ENCODE measurements at places on chromosomes 2 and 18. TPM values are rescaled to one million over a fixed set of nuclear protein-coding genes. Genes with fewer than 3 reads are reported as not detected.

MALL gene
- 46.4 TPM for total RNA-seq

- H3K4me3 ChIP-seq = no peak overlapping the region
- no peaks in the 10 kb centered on the region for H3K27me3 ChIP-seq
- H3K36me3 ChIP-seq = no peaks in the 10 kb centered on the region
- H3K4me1 ChIP-seq = no peaks in the 10 kb centered on the region
- DNase-seq = no peak
Observed at GRCh38 chr2:126699018-126699417, 43.1 kb downstream of the GYPC start.

GRCh38 chr18:36708366-36708765 is 120.4 kb downstream of the TPGS2 start:
- no peaks in the 10 kb centered on the region for H3K36me3 ChIP-seq
- no peak overlapping the region for H3K27ac ChIP-seq

PRSS56 gene
- not detected for total RNA-seq

GRCh38 chr2:162538967-162539366 is 195.0 kb downstream of the GCA start:
- H3K36me3 ChIP-seq = no peaks in the 10 kb centered on the region
- H3K27ac ChIP-seq = no peak overlapping the region
- no peak overlapping the region for H3K4me3 ChIP-seq
- DNase-seq = no peak
- no peaks in the 10 kb centered on the region for H3K4me1 ChIP-seq

GRCh38 chr18:9743200-9744016 is 35.3 kb downstream of the RAB31 start:
- H3K27ac ChIP-seq = peak overlapping the region; percentile 58
- H3K36me3 ChIP-seq = no peaks in the 10 kb centered on the region
- no peaks in the 10 kb centered on the region for H3K27me3 ChIP-seq
- peak; percentile 47 for DNase-seq
- peaks cover 4% of the 10 kb centered on the region for H3K4me1 ChIP-seq
- H3K4me3 ChIP-seq = no peak overlapping the region

IL1R2 gene
- total RNA-seq = 4.5 TPM

GRCh38 chr2:202096736-202097135 is 23.7 kb downstream of the KIAA2012 start:
- H3K27me3 ChIP-seq = no peaks in the 10 kb centered on the region
- H3K27ac ChIP-seq = no peak overlapping the region
- no peak for DNase-seq
- H3K36me3 ChIP-seq = no peaks in the 10 kb centered on the region

GPR35 gene
- 7.9 TPM for total RNA-seq

DNA sequence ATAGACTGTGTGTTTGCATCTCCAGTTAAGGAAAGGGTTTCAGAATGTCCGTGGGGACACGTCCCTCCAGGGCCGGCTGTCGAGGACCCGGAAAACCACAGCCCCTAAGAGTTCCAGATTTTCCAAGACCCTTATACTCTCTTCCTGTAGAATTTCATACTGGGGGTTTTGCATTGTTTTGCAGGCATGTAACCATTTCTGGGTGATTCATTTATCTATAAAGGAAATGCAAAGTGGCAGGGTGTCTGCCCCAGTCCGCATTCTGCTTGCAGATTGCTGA is 8.5 kb downstream of the SP9 start:
- H3K4me1 ChIP-seq = no peaks in the 10 kb centered on the region
- peaks cover 65% of the 10 kb centered on the region for H3K27me3 ChIP-seq
- H3K36me3 ChIP-seq = no peaks in the 10 kb centered on the region
- H3K27ac ChIP-seq = no peak overlapping the region
- H3K4me3 ChIP-seq = no peak overlapping the region

GRHL1 gene
- total RNA-seq = 2.2 TPM

GRCh38 chr2:136920652-136921333 is 155.4 kb downstream of the THSD7B start:
- DNase-seq = no peak
- H3K4me3 ChIP-seq = no peak overlapping the region
- no peaks in the 10 kb centered on the region for H3K36me3 ChIP-seq
- H3K27me3 ChIP-seq = no peaks in the 10 kb centered on the region
- H3K4me1 ChIP-seq = no peaks in the 10 kb centered on the region
- H3K27ac ChIP-seq = no peak overlapping the region

DNA sequence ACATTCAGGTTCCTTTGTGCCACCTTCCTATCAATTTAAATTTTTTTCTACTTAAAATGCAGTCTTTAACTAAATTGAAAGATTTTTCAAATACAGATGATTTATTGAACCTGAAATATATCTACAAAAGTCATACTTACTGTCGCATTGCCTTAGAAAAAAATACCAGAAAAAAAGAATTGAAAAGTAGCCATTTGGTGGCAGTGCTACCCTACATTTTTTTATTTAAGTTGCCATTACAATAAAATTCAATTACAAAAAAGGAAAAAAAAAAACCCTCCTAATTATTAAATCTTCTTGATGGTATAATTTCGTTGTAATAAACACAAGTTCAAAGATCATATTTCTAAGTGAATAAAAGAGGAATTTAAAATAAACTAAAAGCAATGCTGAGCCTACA is 43.4 kb downstream of the DSC3 start:
- no peak overlapping the region for H3K27ac ChIP-seq
- H3K27me3 ChIP-seq = no peaks in the 10 kb centered on the region
- H3K4me3 ChIP-seq = no peak overlapping the region
- H3K4me1 ChIP-seq = no peaks in the 10 kb centered on the region
- no peak for DNase-seq
- no peaks in the 10 kb centered on the region for H3K36me3 ChIP-seq

DNA sequence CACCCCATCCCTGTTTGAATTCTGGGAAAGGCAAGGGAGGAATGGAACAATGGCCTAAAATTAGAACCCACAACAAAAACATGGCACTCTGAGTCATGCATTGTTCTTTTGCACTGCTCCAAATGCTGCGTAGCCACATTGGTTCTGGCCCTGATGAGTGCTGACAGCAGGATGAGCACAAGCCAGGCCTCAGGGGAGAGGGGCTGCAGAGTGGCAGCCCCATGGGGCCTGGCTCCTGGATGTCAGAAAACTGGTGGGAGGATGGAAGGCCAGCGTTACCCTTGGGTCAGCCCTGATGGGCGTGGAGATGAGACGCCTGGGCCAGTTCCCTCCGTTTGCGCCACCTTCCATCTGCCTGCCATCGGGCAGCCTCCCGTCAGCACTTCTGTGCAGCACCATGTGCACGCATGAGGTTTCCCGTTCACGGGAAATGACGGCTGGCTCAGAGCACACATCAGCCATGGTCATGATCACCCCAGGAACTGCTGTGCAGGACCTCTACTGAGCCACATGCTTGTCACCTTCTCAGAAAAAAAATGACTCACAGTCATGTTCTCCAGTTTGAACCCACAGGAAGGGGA is 65.6 kb downstream of the CYP26B1 start:
- H3K27me3 ChIP-seq = no peaks in the 10 kb centered on the region
- no peak for DNase-seq
- H3K36me3 ChIP-seq = no peaks in the 10 kb centered on the region
- H3K4me3 ChIP-seq = no peak overlapping the region

DNA sequence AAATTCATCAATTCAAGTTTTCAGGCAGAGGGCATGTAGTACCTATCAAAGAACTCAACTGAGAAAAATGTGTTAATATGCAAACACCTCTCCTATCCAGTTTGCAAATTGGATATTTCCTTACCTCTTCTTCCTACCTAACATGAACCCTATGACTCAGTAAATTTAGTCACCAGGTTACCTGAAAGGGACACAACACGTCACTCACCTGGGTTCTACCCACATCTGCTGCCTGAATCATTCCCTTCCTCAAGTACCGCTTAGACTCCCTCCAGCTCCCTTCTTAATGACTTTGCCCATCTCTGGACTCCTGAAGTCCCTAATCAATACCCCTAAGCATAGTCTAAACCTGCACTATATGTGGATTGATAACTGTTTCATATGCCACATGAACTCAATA is 10.4 kb downstream of the ANKRD44 start:
- H3K4me1 ChIP-seq = no peaks in the 10 kb centered on the region
- H3K27ac ChIP-seq = no peak overlapping the region
- no peak overlapping the region for H3K4me3 ChIP-seq
- no peaks in the 10 kb centered on the region for H3K27me3 ChIP-seq
- H3K36me3 ChIP-seq = no peaks in the 10 kb centered on the region

GRCh38 chr2:75557474-75558133 is 3.1 kb downstream of the EVA1A start:
- H3K4me1 ChIP-seq = no peaks in the 10 kb centered on the region
- no peaks in the 10 kb centered on the region for H3K27me3 ChIP-seq
- H3K4me3 ChIP-seq = no peak overlapping the region
- H3K27ac ChIP-seq = no peak overlapping the region

GRCh38 chr2:238602223-238602960 is 175.7 kb downstream of the ASB1 start:
- no peak for DNase-seq
- H3K4me3 ChIP-seq = no peak overlapping the region
- H3K27ac ChIP-seq = peak overlapping the region; percentile 96
- H3K4me1 ChIP-seq = peaks cover 17% of the 10 kb centered on the region
- no peaks in the 10 kb centered on the region for H3K36me3 ChIP-seq

DNA sequence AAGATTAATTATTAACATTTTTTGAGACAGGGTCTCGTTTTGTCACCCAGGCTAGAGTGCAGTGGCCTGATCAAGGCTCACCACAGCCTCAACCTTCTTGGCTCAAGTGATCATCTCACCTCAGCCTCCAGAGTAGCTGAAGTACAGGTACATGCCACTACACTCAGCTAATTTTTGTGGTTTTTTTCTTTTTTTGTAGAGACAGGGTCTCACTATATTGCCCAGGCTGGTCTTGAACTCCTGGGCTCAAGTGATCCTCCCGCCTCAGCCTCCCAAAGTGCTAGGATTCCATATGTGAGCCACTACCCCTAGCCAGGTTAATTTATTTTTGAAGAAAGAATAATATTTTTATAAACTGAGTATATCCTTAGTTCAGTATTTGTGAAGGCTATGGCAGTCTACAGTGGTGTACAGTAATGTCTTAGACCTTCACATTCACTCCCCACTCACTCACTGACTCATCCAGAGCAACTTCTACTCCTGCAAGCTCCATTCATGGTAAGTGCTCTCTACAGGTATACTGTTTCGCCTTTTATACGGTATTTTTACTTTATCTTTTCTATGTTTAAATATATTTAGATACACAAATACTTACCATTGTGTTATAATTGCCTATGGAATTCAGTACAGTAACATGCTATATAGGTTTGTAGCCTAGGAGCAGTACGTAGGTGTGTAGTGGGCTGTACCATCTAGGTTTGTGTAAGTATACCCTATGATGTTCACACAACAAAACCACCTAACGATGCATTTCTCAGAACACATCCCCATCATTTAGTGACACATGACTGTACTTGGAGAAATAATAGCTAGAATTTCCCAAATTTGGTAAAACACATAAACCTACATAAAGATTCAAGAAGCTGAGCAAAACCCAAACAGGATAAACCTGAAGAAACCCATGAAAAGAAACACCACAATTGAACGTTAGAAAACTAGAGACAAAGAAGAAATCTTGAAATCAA is 38.6 kb downstream of the MGAT4A start:
- no peaks in the 10 kb centered on the region for H3K36me3 ChIP-seq
- H3K27me3 ChIP-seq = no peaks in the 10 kb centered on the region
- H3K4me1 ChIP-seq = no peaks in the 10 kb centered on the region
- H3K4me3 ChIP-seq = no peak overlapping the region
- DNase-seq = no peak

GRCh38 chr2:232810444-232810843 is 34.1 kb upstream of the KCNJ13 start:
- no peaks in the 10 kb centered on the region for H3K36me3 ChIP-seq
- no peaks in the 10 kb centered on the region for H3K4me1 ChIP-seq
- H3K27me3 ChIP-seq = no peaks in the 10 kb centered on the region
- H3K4me3 ChIP-seq = no peak overlapping the region

- H3K36me3 ChIP-seq = no peaks in the 10 kb centered on the region
- no peaks in the 10 kb centered on the region for H3K27me3 ChIP-seq
- H3K4me3 ChIP-seq = no peak overlapping the region
- DNase-seq = no peak
Observed at GRCh38 chr18:8632386-8632785, 23.1 kb downstream of the RAB12 start.

GRCh38 chr2:46632349-46632748 is 153.0 kb downstream of the TMEM247 start:
- H3K4me1 ChIP-seq = no peaks in the 10 kb centered on the region
- H3K4me3 ChIP-seq = no peak overlapping the region
- no peak overlapping the region for H3K27ac ChIP-seq
- no peak for DNase-seq

DNA sequence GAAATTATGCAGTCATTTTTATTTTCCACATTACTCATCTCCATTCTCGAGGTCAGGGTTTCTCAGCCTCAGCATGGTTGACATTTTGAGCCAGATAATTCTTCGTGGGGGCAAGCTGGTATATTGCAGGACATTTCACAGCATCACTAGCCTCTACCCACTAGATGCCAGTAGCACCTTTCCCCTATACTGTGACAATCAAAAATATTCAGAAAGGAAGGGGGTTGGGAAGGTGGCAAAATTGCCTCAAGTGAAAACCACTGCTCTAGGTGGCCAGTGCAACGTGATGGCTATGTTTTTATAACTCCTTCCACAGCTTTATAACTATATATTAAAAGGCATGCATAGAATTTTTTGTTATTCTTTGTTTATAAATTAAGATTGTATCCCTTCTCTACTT is 294.5 kb downstream of the CNTNAP5 start:
- H3K27ac ChIP-seq = no peak overlapping the region
- H3K4me1 ChIP-seq = no peaks in the 10 kb centered on the region
- H3K36me3 ChIP-seq = no peaks in the 10 kb centered on the region
- no peak for DNase-seq
- H3K4me3 ChIP-seq = no peak overlapping the region

SCN1A gene
- not detected for total RNA-seq

GRCh38 chr2:144914622-144915318 is 394.9 kb upstream of the ZEB2 start:
- DNase-seq = no peak
- no peak overlapping the region for H3K4me3 ChIP-seq
- H3K27ac ChIP-seq = no peak overlapping the region
- H3K4me1 ChIP-seq = no peaks in the 10 kb centered on the region

DNA sequence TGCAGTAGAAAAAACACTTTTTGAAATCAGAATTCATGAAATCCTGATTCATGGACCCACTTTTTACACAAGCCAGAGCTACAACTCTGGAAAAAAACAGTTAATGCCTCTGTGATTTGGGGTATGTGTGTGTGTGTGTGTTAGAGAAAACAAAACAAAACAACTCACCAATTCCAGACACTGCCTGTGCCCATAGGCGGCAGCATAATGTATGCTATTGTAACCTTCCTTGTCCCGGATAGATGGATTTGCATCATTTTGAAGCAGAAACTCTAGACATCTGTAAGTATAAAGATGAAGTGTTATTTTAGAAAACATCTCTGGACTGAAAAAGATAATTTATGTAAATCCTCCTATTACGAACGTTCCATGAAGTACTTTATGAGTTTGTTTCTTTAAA is 152.0 kb upstream of the PGAP1 start:
- peak overlapping the region; percentile 78 for H3K27ac ChIP-seq
- H3K4me1 ChIP-seq = peaks cover 15% of the 10 kb centered on the region
- no peak for DNase-seq
- no peaks in the 10 kb centered on the region for H3K36me3 ChIP-seq

GRCh38 chr2:16785149-16785548 is 119.5 kb upstream of the CYRIA start:
- no peak for DNase-seq
- H3K36me3 ChIP-seq = no peaks in the 10 kb centered on the region
- H3K4me1 ChIP-seq = no peaks in the 10 kb centered on the region
- H3K27ac ChIP-seq = no peak overlapping the region
- H3K27me3 ChIP-seq = no peaks in the 10 kb centered on the region
- no peak overlapping the region for H3K4me3 ChIP-seq

GRCh38 chr2:190328573-190329147 is 9.0 kb upstream of the HIBCH start:
- H3K36me3 ChIP-seq = no peaks in the 10 kb centered on the region
- no peaks in the 10 kb centered on the region for H3K27me3 ChIP-seq
